NAMALWA (cell line): ENCODE measurements at places on chromosomes 4 and X.

- DNase-seq: peak; percentile 64
These were observed 13.1 kb downstream of the SMAD1 start for GRCh38 chr4:145494666-145495270.

- DNase-seq: peak; percentile 24
These were observed 137.2 kb downstream of the SH3KBP1 start for GRCh38 chrX:19750028-19750782.

GRCh38 chrX:49910344-49910743 lies 12.1 kb upstream of the CLCN5 start:
- no peak for DNase-seq

- DNase-seq: peak; percentile 53
These were observed 21.2 kb upstream of the LCORL start for GRCh38 chr4:18042754-18043153.

DNA sequence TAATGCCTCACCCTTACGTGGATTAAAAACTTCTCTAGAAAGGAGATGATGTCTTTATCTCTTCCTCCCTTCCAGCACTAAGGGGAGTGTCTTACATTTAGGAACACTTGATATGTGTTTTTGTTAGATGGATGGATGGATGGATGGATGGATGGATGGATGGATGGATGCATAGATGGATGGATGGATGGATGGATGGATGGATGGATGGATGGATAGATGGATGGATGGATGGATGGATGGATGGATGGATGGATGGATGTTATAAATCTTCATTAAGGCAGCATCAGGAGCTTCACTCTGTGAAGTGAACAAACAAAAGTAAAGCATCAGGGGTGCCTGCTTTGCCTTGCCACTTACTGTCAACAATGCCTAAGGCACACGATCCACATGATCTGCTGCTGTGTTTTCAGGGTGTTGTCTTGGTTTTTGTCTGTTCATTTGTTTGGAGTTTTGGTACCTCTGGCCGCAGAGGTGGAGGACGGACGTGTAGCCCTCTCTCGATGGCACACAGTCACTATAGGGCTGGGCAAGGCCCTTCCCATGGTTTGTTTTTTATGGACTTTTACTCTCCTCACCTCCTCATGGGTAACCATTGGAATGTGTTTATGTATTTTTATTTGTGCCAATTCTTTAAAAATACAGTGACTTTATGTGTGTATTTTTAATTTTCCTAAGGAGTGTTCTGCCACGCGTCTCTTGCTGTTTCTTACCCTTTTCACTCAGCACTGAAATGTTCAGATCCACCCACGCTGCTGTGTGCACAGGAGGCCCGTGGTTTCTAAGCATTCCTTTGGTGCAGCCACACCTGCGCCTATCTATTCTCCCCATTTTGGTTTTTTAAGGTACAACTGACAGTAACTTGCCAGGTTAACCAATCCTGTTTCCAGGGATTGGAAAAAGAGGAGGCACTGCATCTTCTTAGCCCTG lies 91.8 kb upstream of the ENPP6 start:
- no peak for DNase-seq

GRCh38 chr4:41712425-41712824 lies 36.1 kb downstream of the PHOX2B start:
- DNase-seq: no peak

DNA sequence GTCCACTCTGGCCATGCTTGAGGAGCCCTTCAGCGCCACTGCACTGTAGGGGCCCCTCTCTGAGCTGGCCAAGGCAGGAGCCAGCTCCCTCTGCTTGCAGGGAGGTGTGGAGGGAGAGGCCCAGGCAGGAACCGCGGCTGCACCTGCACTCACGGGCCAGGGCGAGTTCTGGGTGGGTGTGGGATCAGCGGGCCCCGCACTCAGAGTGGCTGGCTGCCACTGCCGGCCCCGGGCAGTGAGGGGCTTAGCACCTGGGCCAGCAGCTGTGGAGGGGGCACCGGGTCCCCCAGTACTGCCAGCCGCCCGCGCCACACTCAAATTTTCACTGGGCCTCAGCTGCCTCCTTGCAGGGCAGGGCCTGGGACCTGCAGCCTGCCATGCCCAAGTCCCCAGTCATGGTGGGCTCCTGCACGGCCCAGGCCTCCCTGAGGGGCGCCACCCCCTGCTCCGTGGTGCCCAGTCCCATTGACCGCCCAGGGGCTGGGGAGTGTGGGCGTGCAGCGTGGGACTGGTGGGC lies 347.2 kb upstream of the SPOCK3 start:
- DNase-seq: no peak

GRCh38 chr4:53695540-53696463 lies 104.5 kb upstream of the LNX1 start:
- DNase-seq: peak; percentile 13

DNA sequence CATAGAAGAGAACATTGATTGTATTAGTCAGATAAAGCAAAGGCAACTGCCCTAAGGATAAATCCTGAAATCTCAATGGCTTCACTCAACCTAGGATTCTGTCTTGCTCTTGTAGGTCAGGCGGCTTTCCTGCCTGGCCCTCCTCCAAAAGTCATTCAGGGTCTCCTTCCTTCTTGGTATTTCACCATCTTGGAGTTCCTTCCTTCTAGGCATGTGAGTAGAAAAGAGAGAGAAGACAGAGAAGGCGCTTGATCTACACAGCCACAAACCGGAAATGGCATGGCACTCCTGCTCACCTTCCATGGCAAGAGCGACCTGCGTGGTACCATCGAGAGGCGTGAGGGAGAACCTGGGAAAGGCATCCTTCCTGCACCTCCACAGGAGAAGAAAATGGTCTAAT lies 45.3 kb upstream of the HELT start:
- DNase-seq: no peak

- peak; percentile 84 for DNase-seq
These were observed 37.9 kb upstream of the OTUD4 start for GRCh38 chr4:145218251-145218650.

DNA sequence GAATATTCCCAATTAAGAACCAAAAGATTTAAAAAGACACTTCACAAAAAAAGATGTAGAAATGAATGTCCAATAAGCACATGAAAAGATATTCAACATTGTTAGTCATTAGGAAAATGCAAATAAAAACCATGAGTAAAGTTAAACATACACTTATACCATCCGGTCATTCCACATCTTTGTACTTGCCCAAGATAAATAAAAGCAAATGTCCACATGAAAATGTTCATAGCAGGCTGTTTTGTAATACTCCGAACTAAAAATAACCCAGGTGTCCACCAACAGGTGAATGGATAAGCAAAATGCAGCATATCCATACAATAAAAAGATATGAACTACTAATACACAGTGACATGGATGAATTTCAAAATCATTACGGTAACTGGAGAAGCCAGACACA lies 28.6 kb upstream of the ZCCHC4 start:
- DNase-seq: no peak

DNA sequence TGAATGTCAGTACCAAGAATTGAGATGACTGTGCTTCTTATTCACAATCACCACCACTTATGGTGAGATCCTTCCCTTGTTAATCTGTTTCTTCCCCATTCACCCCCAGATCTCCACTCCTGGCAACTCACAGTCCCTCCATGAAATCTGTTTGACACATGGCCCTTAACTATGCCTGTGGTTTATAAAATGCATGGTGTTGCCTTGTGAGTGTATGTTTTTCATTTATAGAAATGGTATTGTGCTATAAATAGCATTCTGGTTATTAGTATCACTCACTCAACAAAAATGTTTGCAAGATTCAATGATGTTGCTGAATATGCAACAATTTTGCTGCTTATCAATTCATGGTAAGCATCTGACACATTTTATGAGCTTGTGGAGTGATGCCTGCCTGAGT lies 131.0 kb downstream of the PRKX start:
- DNase-seq: no peak

DNA sequence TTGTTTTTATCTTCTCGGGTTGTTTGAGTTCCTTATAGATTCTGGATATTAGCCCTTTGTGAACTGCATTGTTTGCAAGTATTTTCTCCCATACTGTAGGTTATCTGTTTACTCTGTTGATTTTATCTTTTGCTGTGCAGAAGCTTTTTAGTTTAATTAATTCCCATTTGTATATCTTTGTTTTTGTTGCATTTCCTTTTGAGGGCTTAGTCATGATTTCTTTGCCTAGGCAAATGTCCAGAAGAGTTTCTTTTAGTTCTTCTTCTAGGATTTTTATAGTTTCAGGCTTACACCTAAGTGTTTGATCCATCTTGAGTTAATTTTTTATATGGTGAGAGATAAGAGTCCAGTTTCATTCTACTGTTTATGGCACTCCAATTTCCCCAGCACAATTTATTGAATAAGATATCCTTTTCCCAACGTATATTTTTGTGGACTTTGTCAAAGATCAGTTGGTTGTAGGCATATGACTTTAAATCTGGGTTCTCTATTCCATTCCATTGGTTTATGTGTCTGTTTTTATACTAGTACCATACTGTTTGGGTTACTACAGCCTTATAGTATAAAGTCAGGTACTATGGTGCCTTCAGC lies 54.3 kb downstream of the EGF start:
- no peak for DNase-seq

GRCh38 chr4:102789317-102789717 lies 28.5 kb upstream of the MANBA start:
- DNase-seq: no peak

DNA sequence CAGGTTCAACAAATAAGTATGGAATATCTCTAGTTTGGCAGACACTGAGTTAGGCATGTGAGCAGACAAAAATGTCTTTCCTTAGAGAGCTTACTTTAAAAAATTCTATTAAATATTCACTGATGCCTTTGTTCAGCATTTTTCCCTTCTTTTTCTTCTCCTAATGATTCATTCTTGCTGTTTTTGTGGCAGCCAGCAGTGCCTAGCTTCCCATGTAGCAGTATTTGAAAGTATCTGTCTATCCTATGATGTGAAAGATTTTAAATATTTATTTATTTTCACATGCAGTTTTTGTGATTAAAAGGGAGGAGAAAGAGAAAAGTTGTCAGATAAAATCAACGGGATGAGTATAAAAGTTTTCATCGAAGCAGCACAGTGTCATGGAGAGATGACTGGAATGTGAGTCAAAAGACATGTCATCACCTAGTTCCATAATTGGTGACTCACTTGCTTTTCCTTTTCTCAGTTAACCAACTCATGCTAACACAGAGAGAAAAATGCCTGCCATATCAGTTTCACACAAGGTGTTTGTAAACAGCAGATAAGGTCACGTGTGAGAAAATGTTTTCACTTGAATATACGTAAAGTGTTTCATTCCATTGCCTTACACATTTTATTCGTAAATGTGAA lies 69.8 kb downstream of the BMPR1B start:
- no peak for DNase-seq

DNA sequence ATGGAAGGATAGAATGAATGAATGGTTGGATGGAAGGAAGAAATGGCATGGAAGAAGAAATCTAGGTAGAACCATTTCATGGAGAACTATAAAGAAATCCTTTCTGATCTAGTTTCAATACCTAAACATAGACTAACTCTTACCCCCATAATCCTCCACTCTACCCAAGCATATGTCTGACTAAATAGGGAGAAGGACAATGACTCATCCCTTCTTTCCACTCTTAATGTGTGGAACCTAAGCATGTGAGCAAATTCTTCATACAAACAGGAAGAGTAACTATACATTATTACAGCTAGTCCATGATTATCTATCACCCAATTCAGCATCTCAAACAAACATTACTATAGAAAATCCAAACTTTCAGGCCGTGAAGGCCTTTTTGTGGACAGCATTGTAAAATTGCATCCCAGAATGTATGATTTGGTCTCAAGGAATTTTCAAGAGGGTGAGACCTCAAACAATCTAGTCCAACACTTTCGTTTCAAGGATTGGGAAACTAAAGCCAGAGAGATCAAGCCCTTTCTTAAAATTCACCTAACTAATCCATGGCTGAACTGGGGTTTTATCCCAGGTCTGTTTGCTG lies 11.2 kb downstream of the C1QTNF7 start:
- no peak for DNase-seq

GRCh38 chr4:1406981-1407656 lies 877 bp upstream of the NKX1-1 start:
- no peak for DNase-seq

GRCh38 chr4:19399001-19399400 lies 852.7 kb upstream of the SLIT2 start:
- no peak for DNase-seq

GRCh38 chr4:82560853-82561785 lies 669 bp downstream of the TMEM150C start:
- DNase-seq: no peak

DNA sequence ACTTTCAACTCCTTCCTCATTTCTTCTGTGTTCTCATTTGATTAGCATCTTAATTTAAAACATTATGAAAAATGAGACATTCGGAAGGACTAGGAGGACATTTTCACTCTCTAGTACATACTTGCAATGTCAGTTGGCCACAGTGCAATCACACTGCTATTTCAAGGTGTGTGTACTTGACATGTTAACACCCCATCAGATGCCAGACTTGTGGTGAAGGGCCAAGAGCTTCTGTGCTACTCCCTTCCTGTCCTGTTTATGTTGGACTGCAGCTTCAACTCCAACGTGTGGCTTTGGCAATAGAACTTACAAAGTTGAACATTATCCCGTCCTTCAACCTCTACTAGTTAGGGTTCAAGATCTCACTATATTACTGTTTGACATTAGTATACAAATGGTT lies 221.0 kb downstream of the PALLD start:
- DNase-seq: no peak

- DNase-seq: peak; percentile 17
These were observed 102.6 kb downstream of the SATL1 start for GRCh38 chrX:85140964-85141363.

- DNase-seq: no peak
These were observed 50.7 kb downstream of the AMOT start for GRCh38 chrX:112789931-112790330.

GRCh38 chr4:41683326-41683725 lies 65.2 kb downstream of the PHOX2B start:
- DNase-seq: no peak

DNA sequence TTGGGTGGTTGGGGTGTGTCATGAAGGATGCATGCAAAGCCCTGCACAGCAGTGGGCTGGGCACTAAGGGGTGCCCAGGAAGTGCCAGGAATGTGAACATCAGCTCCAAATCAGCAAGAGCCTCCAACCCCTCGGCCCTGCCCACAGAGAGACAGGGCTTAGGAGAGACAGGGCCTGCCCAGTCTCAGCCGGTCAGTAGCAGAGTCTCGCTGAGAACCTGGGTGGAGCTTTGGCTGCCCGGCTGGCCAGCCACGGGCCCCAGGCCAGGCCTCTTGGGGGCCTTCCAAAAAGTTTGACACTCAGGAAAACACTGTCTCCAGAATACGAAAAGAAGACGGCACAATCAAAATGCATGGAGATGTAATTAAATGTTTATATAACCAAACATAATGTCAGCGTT lies 4.3 kb upstream of the MXD4 start:
- no peak for DNase-seq

- DNase-seq: no peak
These were observed 83.4 kb upstream of the NKX1-1 start for GRCh38 chr4:1489639-1489995.
